ENCODE measurements at places on chromosomes 4 and X.

DNA sequence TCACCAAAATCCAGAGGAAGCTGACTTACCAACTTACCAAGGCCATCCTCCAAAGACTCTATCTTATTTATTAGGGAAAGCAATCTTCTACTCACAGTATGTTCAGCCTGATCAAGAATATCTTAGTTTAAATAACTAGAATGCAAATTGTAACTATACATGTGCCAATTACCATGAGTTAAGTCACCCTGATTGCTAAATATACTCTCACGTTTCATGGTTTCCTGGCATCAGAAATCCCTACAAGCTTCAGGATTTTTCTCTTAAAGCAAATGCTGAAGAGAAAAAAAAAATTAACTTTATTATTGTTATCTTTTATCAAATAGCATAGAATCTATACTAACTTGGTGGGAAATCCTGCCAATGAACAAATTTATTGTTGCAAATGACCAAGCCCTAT, 63.0 kb upstream of the MXD4 start:
- no peak for DNase-seq

GRCh38 chr4:3198906-3199305, 50.1 kb upstream of the MSANTD1 start:
- DNase-seq: no peak

- no peak for DNase-seq
These were observed 63.7 kb upstream of the PDGFRA start for GRCh38 chr4:54165438-54165837.

- peak; percentile 65 for DNase-seq
These were observed 28.4 kb downstream of the PDHA1 start for GRCh38 chrX:19372170-19372546.

- no peak for DNase-seq
These were observed 277.3 kb upstream of the KLF3 start for GRCh38 chr4:38386654-38387188.

DNA sequence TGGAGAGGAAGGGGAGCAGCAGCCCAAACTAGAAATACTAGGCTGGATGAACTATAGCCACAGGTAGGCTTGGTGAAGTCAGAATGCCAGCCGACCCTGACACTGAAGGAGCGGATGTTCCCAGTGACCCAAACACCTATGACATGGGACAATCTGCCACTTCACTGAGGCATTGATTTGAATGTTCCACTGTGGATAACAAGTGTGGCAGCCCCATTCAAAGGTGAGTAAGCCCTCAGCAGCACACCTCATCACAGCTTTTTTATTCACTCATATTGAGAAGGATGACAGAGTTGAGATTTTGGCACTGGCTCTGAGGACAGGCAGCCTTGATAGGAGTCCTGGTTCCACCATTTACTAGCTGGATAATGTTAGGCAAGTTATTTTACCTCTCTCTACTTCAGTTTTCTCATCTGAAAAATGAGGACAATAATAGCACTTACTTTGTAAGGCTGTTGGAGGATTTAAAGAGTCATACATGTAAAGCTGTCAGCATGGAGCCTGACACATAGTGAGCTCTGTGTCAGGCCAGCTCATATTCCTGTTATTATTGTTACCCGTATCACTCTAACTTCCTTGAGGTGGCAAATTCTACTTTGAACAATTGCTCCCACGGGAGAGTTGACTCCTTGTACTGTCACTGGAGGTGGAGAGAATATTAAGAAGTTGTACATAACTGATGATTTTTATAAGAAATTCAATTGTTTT, 114.6 kb downstream of the RASL11B start:
- no peak for DNase-seq

DNA sequence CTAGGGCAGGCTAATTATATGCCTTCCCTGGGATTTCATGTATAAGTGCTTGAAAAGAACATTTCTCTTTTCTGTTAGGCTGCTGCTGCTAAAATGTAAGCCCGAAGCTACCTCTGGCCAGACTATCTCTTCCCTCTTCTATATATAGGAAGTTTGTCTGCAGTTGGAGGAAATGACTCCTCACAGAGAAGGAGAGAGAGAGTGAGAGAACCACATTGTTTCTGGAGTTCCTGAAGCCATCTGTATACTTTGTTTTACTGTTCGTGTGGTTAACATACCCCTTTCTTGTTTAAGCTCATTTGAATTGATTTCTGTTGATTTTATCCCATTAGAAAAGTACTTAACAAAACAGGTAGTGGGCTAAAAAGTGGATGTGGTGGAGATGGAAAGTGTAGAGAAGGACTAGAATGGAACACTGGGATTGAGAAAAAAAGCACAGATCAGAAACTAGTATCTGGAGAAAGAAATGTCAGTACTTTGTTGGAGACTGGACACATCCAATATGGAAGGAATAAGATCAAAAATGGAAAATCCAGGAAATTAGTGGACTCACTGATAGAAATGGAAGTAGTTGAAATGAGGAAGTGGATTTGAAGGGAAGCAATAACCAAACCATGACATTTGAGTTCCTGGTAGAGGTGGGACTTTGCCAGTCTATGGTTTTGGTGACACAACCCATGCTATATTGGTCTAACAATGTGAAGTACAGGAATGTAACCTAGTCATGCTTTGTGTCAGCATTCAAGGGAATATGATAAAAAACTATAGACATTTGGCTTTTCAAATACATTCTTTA, 112.6 kb downstream of the TMA16 start:
- no peak for DNase-seq

DNA sequence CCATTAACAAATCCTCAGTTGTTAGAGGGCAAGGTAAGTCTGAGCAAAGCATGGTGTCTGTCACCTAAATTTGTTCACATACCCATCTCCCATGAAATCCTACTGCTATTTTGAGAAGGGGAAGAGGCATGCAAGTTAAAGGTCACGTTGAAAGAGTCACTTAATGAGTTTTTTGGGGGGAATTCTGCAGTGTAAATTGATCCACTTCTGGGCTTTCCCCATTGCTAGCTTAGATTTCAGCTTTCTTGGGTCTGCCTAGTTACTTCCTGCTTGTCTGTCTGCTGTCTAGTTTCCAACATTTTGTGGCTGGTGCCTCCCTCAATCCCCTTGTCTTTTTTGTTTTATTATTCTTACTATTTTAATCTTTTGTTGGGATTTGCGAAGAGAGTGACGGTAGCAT, 32.0 kb downstream of the CEP135 start:
- no peak for DNase-seq

DNA sequence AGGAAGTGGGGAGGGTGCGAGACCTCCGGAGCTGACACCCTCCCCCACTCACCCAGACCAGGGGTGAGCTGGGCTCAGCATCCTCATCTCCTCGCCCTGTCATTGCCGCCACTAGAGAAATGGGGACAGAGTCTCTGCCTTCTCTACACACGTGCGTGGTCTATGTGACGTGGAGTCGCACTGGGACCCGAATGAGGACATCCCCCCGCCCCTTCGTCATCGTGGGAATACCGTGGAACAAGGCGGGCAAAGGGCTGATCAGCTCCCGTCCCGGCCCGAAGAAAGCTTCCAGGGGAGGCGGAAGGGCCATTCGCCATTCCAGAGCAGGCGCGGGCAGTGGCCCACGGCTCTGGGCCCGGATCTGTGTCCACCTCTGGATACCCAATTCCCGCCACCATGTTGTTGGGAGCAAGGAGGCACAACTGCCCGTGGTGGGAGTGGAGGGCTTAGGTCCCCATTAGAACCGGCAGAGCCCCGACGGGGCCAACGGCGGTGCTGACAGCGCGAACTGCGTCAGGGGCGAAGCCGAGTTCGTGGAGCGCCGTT, 12.0 kb downstream of the HMX1 start:
- DNase-seq: no peak

GRCh38 chr4:80026100-80026499, 46.9 kb downstream of the ANTXR2 start:
- DNase-seq: no peak

DNA sequence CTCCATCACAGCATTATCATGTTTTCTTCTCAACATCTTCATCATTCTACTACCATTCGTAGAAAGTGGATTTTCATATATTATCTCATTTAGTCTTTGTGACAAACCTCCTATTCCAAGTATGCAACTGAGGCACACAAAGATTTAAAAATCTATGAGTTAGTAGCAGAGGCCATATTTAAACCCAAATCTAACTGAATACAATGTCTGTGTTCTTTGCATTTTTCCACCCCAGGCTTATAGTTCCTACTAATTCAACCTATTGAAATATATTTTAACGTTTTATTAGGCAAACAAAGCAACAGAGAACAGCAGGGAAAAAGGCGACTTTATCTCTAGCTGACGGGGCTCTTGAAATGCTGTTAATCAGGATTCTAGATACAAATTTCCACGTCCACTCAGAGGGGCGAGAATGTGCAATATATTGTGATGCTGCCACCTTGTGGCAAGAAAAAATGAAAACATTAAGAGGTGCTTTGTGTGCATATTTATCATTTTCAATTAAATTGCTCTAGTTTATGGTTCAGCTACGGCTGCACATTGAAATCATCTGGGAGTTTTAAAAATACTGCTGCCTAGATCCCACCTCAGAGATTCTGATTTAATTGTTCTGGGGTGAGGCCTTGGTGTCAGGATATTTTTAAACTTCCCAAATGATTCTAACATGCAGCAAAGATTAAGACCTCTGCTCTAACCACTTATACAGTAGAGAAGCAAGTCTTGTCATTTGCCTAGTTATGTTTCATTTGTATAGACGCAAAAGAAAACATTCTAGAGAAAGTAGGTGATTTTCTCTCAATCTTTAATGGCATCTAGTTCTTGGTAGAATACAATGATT, 315.9 kb downstream of the MAPK10 start:
- no peak for DNase-seq

DNA sequence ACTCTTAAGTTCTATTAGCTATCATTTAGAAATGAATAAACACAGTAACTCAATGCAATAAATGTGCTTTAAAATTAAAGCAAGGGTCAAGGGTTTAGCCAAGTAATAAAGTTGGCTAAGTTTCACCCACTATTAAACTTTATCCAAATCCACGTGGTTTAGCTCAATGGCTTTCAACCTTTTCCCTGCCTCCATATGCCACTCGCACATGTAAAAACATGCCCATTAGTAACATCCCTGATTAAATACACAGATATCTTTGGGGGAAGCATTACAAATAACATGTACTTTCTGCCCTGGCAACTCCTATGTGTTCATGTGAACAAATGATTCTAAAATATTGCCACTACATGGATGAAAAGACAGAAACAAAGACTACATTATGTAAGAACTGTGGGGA, 130.8 kb downstream of the ZAR1 start:
- no peak for DNase-seq

DNA sequence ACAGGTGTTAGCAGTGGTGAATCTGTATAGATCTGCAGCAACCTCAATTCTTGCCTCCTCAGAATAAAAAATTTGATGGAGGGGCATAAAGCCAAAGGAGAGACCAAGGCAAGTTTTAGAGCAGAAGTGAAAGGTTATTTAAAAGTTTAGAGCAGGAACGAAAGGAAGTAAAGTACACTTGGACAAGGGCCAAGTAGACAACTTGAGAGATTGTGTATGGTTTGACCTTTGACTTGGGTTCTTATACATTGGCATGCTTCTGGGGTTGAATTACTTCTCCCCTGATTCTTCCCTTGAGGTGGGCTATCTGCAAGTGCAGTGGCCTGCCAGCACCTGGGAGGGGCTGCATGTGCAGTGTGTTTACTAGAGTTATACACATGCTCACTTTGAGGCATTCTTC, 278.8 kb upstream of the NDST3 start:
- DNase-seq: no peak

DNA sequence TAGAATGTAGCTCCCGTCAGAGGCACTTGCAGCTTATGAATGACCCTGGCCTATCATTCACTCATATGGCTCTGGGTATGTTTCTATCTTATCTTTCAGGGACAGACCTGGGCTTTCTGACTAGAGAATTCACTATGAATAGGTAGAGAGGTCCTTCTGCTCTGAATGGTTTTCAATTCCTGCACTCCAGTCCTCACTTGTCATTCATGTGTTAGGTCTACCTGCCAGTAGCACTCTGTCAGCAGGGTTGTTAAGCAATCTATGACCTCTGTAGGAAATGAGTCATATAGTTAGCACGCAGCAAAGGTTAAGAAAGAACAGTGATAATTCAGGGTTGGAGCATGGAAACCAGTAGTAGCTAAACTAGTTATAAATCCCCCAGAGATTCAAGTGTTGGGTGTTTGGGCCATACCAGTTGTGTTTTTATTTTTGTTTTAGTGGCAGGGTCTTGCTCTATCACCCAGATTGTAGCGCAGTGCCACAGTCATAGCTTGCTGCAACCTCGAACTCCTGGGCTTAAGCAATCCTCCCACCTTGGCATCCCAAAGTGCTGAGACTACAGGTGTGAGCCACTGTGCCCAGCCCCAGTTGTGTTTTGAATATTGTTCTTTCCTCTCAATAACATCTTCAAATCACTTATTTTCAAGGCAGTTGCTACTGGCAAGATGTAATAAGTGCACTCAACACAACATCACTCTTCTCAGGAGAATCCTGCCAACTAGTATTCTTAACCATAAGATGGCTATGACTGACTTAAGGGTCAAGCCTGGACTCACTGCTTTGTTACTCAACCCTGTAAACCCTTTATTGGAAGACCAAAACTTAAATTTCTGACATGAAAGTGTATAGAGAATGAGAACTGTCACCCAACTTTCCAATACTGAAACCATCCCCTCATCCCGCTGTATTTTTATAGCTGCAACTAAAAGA, 25.1 kb downstream of the ARL13A start:
- DNase-seq: no peak

- no peak for DNase-seq
These were observed 19.1 kb upstream of the HSFX4 start for GRCh38 chrX:149910178-149910695.

GRCh38 chrX:103356130-103356798, at the start of gene TCEAL9:
Gene TCEAL9 (plus strand): TSS chrX:103356506. CDS start chrX:103357685, 1,179 bp downstream.
- DNase-seq: no peak

DNA sequence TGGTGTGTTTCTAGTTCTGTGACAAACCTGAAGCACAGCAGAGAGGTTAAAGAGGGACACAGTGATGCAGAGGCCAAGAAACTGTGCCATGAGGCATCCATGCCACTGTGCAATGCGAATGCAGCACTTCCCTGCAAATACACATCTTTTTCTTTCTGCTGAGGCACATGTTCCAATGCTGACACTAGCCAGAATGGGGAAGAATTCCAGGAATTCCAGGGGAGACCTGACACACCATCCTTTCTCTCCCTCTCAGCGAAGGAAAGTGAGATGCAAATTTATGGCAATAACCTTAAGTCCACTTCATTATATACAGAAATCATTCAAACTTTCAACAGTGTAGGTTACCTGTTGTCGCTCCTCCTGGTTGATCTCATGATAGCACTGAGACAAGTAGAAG, 204.8 kb downstream of the LDB2 start:
- DNase-seq: no peak

DNA sequence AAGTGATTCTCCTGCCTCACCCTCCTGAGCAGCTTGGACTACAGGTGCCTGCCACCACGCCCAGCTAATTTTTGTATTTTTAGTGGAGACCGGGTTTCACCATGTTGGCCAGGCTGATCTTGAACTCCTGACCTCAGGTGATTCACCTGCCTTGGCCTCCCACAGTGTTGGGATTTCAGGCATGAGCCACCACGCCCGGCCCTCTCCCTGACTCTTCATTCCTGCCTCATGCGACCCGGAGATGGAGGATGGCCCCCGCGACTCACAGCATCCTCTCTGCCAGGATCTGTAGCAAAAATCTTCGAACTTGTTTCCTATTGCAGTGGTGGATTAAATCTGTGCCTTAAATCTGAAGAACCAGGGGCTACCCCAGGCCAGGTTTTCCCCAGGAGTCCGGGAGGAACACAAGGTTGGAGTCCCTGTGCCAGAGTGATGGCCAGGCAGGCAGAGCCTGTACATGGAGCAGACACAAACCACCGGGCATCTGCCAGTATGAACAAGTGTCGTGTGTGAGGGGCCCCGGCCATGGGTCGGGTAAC, 11.5 kb downstream of the CPLX1 start:
- no peak for DNase-seq

GRCh38 chr4:175307326-175307725, 389.2 kb downstream of the ADAM29 start:
- DNase-seq: no peak
